ENCODE measurements at places on chromosomes 3 and 15.

DNA sequence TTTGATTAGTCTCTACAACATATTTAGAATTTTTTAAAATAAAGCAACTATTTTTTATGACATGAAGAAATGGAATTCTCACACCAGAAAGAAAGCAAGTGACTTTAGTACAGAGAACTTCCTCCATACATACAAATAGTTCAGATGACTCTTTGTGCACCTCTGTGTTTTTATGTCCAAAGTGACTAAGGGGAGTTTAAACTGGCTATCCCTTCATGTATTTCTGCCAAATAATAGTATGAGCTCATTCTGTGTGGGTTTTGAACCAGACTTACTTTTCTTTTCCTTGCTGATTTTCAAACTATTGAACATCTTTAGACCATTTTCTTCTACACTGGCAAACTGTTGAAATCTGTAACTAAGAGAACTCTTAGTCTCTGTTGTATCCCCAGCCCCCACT is 196.3 kb downstream of the EPHA3 start:
- DNase-seq: no peak

DNA sequence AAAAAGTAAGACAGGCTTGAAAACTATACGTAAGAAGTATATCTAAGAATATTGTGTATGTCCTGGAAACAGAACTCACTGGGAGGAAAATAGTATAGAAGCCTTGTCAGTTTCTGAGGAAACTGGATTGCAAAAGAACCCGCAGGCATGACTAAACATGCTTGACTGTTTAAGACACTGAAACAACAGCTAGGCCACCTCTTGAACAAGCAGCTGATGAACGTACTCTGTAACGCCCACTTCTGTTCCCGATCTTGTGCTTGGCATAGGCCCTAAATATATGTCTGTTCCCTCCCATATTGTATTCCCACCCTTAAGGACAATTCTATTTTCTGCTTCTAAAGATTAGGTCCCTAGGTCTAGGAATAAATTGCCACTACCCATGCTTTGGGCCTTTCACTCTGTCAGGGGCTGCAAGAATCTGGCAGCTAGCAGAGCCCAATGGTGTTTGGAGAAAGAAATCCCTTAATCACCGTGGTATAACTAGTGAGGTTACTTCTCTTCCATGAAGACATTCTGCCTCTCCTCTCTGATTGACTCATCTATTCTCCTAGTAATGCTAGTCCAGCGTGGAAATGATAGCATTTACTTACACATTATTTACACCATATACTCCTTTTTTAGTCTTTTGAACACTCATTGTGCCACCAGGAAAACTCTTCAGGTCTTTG is 46.2 kb downstream of the CD200 start:
- DNase-seq: no peak

- no peak for DNase-seq
These were observed 62.1 kb downstream of the CORO2B start for GRCh38 chr15:68640791-68641331.

DNA sequence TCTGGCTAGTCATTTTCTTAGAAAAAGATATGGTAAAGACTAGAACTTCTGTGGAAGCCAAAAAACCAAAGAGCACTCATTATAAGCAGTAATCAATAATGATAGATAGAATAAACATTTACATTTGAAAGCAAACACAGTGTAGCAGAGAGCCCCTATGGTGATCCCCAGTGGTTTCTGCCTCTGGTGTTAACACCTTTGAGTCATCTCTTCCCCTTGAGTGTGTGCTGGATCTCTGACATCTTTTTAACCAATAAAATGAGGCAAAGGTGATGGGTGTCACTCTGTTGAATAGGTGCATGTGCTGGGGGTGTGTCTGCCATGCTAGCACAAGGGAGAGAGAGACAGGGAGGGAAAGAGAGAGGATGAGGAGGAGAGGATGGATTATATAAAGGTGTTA is 121.6 kb downstream of the TFG start:
- DNase-seq: no peak

DNA sequence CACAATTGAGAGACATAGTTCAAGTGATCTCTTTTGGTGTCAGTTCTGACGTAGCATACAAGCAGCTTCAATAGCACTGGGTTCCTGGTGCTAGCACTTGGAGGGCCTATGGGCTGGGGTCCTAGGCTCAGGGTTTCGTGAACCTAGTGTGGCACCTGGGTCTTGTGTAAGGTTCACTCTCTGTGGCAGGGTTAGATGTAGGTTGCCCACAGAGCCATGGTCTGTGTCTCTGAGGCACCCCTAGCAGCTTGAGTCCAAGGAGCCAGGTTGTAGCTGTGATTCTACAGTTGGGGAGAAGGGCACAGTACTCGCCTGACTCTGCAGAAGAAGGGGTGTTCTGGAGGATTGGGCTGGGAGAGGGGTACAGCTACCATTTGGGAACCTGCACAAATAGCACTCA is 282.6 kb upstream of the LRRC3B start:
- no peak for DNase-seq

GRCh38 chr3:177615015-177615414 is 417.7 kb upstream of the TBL1XR1 start:
- peak; percentile 69 for DNase-seq
